ENCODE measurements at places on chromosomes 1 and 21. TPM values are rescaled to one million over a fixed set of nuclear protein-coding genes. Genes with fewer than 3 reads are reported as not detected.
A peak's percentile ranks its signal among the peaks of the same experiment; 100 is the strongest.

GRCh38 chr1:226638001-226638601 lies 89.5 kb downstream of the STUM start:
- peak; percentile 4 for DNase-seq

DNA sequence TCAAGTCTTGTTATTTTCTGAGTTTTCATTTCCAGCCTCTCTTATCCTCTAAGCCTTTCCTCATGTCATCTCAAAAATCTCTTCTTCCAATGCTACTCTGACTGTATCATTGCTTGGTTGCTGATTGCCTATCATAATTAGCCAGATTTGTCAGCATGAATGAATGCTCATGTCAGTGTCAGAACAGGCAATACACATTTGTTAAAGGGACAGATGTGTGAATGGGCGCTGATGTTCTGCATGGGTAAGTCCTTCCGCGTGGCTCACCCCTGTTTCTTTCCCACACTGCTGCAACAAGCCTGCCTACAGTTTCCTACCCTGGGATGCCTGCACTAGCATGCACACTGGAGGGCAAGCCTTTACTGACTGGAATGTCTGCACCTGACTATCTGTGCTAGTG lies 100.6 kb downstream of the RHOU start:
- DNase-seq, result no peak

Gene KRTAP7-1
- total RNA-seq, result not detected

Gene B3GALT2
- 6.0 TPM for total RNA-seq

DNA sequence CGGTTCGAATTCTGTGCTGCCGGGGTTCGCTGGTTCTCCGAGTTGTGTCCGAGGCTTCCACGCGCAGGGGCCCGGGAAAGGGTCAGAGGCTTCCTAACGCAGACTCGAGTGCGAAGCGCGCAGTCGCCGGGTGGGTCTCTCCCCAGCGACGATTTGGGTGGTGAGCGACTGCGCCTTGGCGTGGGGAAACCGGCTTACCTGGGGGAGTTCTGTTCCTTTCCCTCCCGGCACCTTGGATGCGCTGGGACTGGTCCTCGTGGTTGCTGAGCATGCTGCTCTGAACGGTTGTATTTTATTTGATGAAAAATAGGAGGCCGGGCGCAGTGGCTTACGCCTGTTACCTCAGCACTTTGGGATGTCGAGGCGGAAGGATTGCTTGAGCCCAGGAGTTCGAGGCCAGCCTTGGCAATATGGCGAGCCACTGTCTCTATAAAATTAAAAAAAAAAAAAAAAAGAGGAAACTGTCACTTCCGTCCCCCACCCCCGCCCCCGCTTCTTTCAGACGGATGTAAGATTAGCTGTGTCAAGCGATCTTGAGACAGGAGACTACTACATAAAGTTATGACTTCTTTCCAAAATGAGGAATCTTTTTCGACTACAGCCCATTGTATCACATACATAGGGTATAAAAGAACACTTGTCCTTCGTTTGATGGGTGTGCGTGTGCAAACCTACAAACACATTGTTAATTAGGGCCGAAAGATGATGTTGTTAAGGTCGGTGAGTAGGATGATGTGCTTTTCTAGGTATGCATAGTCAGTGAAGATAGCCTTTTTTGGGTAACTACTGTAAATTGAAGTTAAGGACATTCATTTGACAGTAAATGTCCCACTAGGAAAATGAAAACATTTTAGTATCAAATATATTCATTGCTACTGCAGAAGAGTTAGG lies at the start of gene CCDC18:
Gene CCDC18, plus strand, starts transcription at position 2 of the 891 bp plus-strand sequence. CDS start 2,638 bp downstream, outside the sequence.
- DNase-seq, result peak; percentile 53

Gene CRYAA
- not detected for total RNA-seq

Gene CTSK
- 8.7 TPM for total RNA-seq

Gene TMEM269
- total RNA-seq, result 0.42 TPM

Data from T-helper 17 cell (primary cell).